ENCODE measurements at places on chromosomes 11 and 22. TPM values are rescaled to one million over a fixed set of nuclear protein-coding genes. Genes with fewer than 3 reads are reported as not detected.
A peak's percentile ranks its signal among the peaks of the same experiment; 100 is the strongest.

- peak overlapping the region; percentile 98 for H3K27ac ChIP-seq
- H3K4me1 ChIP-seq = peaks cover 57% of the 10 kb centered on the region
- DNase-seq = peak; percentile 29
- H3K36me3 ChIP-seq = peaks cover 40% of the 10 kb centered on the region
These were observed 1.1 kb downstream of the RRP8 start for GRCh38 chr11:6602096-6602940.

DNA sequence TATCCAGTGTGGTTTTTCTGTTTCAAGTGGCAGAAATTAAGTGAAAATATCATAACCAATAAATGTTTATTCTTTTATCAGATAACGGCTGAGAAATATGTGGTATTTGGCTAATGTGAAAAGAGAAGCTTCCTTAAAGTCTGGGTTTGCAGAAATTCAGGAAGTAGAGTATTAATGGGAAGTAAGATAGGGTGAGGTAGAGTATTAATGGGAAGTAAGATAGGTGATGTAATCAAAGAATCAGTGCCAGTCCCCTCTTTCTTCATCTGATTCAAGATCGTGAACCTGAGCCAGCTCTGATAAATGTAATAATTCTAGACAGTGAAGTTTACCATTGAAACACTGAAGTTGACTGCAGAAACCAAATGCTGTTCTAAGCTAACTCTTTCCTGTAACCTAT lies 30.9 kb downstream of the TRPC6 start:
- no peak overlapping the region for H3K4me3 ChIP-seq
- H3K27ac ChIP-seq = peak overlapping the region; percentile 5
- peaks cover 33% of the 10 kb centered on the region for H3K4me1 ChIP-seq
- H3K27me3 ChIP-seq = no peaks in the 10 kb centered on the region
- no peak for DNase-seq

DNA sequence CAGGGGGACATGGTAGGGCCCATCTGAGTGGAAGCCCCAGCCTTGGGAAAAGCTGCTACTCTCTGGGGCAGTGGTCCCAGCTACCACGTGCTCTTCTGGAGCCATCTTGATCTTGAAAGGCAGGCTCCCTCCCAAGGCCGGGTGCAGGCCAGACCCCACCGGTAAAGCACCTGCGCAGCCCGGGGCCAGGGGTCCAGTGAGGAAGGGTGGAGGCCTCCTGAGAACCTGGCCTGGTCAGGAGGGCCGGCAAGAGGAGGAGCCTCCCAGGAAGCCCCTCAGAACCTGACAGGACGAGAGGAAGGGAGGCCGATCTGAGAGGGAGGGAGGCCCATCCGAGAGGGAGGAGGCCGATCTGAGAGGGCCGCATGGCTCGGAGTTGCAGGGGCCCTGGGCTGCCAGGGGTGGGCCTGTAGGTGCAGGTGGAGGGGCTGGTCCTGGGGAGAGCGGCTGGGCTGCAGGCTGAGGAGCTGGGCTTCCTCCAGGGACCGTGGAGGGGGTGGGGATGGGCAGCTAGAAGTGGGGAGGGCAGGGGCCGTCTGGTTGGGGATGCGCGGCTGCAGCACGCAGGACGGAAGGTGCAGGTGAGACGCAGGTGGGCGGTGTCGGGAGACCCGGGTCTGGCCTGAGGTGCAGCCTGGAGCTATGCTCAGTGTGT lies 529 bp downstream of the GRAMD4 start:
- H3K4me3 ChIP-seq = no peak overlapping the region
- peaks cover 48% of the 10 kb centered on the region for H3K4me1 ChIP-seq
- no peaks in the 10 kb centered on the region for H3K27me3 ChIP-seq
- H3K27ac ChIP-seq = peak overlapping the region; percentile 63
- DNase-seq = no peak

DNA sequence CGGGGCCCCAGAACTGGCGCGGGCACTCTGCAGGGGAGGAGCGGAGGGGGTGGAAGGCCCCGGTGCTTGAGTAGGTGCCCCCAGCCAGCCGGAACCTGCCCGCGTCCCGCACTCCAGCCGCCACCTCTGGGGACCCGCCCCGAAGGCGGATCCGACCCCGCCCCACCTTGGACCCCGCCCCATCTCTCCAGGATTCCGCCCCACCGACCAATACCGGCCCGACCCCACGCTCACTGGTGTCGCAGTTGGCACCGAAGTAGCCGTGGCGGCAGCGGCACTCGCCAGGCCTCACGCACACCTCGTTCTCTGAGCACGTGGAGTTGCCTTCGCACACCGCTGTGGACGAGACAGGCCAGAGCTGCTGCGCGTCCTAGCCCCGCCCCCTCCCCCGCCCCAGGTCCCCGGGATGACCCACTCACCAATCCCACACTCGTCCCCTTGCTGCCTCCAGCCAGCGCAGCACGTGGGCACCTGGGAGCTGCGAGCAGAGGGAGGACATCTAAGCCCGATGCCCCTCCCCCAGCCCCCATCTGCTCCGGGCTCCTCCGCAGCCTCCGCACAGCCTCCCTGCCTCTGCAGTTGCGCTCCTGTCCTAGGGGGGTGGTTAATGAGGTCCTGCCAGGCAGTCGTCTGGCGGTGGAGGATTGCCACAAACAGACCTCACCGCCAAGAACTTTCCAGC lies 6.0 kb downstream of the SCARF2 start:
- peak overlapping the region; percentile 50 for H3K4me3 ChIP-seq
- no peaks in the 10 kb centered on the region for H3K27me3 ChIP-seq
- DNase-seq = no peak
- H3K27ac ChIP-seq = no peak overlapping the region
- H3K36me3 ChIP-seq = peaks cover 38% of the 10 kb centered on the region

DNA sequence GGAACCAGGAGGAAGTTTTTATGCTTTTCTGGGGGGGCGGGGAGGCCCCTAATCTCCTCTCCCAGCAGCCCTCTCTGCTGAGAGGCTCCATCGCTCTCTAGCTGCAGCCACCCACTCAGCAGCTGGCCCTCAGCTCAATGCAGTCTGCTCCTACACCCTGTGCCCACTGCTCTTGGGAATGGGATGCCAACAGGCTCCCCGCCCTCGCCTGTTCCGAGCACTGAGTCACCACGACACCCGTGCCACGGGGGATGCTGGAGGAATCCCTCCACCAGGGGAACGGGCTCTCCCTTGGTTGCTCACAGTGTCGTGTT lies 23.5 kb upstream of the SUSD2 start:
- H3K27me3 ChIP-seq = no peaks in the 10 kb centered on the region
- peak overlapping the region; percentile 94 for H3K4me3 ChIP-seq
- DNase-seq = no peak

DNA sequence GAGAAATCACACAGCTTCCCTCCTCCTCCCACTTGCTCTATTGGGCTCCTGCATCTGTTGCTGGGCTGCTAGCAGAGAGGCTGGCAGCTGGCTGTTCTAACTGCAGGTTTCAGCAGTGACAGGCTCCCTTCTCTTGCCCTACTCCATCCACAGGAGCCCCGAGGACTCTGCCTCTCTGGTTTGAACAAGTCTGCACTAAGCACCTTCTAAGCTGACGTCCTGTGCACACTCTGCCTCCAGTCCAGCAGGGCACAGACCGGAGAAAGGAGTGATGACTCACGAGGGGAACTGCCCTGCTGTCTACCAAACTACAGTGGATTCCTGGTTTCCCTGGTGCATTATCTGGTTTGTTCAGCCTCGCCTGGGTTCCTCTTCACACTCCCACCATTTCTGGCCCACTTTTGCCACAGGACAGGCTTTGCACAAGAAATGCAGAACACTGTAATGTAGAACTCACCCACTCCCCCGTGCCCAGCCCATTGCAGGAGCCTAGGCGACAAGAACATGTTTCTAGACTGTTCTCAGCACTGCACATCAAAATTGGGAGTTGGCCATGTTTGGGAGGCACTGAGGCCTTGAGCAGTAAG lies 26.0 kb downstream of the IL10RA start:
- no peaks in the 10 kb centered on the region for H3K36me3 ChIP-seq
- peak overlapping the region; percentile 43 for H3K27ac ChIP-seq
- H3K4me3 ChIP-seq = no peak overlapping the region
- peak; percentile 92 for DNase-seq
- no peaks in the 10 kb centered on the region for H3K27me3 ChIP-seq
- H3K4me1 ChIP-seq = no peaks in the 10 kb centered on the region

SYT9 gene
- total RNA-seq = 0.29 TPM
